Activated CD8-positive, alpha-beta memory T cell treated with anti-CD3 and anti-CD28 coated beads, Interleukin-2, amount 50 U/mL, for 48 hours (primary cell): ENCODE measurements at places on chromosomes 12 and 14.

GRCh38 chr14:67666750-67667449 lies 7.5 kb downstream of the VTI1B start:
- DNase-seq = no peak

GRCh38 chr12:3622822-3623690 lies 129.9 kb downstream of the CRACR2A start:
- no peak for DNase-seq

- no peak for DNase-seq
These were observed 36.4 kb upstream of the GARIN6 start for GRCh38 chr12:99611117-99611516.

- no peak for DNase-seq
These were observed 521.6 kb downstream of the TRHDE start for GRCh38 chr12:72793796-72794195.

DNA sequence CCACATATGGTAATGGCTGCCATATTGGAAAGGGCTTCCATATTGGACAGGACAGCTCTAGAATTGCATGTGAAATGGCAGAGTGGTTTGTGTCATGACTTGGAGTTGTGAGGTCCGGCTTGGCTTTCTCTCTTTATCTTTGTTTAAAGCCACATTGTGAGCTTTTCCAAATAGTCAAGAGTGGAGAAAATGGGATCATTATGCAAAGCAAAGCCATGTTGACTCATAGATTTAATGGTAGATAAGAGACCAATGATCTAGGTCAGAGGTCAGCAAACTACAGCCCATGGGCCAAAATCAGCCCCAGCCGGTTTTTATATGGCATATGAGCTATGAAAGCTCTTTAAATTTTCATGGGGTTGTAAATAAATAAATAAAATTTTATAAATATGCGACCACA lies 449.1 kb downstream of the BCL11B start:
- no peak for DNase-seq

DNA sequence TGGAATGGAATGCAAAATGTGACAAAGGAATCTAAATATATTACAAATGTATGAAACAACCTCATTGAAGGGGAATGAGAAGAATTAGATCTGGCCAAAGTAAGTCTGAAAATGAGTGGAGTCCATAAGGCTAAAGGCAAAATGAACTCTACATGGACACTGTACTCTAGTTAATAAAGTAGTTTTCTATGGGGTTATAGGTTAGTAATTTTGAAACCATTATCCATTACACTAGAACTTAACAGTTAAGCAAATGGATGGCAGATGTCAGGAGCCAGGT lies 222.1 kb downstream of the NUAK1 start:
- no peak for DNase-seq

- DNase-seq = peak; percentile 28
These were observed 8.0 kb upstream of the MYH7 start for GRCh38 chr14:23443411-23443812.

DNA sequence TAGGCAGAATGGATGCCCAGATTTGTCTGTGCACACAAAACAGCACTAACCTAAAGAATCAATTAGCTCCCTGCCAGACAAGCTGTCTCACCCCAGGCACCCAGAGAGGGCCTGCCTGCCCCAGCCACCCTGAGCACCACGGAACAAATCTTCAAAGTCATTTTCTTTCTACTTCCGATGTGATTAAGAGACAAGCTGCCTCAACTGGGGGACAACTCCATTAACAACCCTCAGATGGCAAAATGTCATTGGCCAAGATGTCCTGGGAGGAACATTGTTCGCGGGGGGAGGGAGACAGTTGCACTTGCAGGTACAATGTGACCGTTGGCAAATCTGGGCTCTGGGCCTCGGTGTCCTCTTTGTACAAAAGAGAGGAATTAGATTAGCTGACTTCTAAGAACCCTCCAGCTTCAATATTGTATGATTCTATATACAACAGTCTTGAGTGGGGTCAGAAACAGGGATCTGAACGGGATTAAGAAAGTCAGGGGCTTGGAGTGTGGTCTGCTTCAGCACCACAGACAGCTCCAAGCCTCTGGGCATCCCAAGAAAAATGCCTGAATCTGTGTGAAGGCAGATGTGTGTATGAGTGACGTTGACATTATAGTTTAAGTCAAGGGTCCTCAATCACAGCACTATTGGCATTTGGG lies 42.8 kb upstream of the CMKLR1 start:
- DNase-seq = no peak

DNA sequence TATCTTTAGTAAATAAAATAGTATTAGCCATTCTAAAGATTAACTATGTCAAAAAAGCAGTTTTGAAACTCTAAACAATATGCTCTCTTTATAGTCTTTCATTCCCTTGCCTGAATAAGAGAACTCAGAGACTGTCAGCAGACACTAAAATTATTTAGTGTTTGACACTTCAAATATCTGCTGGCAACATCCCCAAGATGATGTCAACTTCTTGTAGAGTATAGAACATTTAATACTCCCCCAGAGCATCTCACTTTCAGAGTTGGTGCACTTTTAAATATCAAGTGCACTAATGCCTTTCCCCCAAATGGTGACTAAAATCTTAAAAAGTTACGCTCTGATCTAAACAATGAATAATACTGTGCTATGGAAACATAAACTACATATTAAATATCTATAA lies 374.9 kb downstream of the SLC6A15 start:
- no peak for DNase-seq

GRCh38 chr14:98194821-98195220 lies 1077.2 kb downstream of the BCL11B start:
- DNase-seq = no peak
